Uterus (tissue), 4 donors: ENCODE measurements at places on chromosomes 1 and 21. TPM values are rescaled to one million over a fixed set of nuclear protein-coding genes. Genes with fewer than 3 reads are reported as not detected.

GRCh38 chr1:6121021-6121421 lies 59.1 kb downstream of the CHD5 start:
- DNase-seq: no peak

DNA sequence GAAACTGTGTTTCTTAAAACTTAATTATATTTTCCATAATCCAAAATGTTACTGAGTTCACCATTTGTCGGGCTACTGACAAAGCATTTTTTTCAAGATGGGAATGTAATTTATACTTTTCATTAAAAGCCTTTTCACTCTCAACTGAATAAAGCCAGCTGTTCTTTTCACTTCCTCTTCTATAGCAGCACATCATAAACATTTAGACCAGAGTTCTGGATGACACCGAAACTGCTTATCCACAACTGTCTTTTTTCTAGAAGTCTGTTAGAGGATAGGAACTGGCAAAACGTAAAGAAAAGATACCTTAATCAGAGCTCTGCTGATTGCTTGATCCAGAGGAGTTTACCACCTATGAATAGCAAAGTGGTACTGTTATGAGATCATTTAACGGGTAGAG lies 594.7 kb downstream of the ADGRL2 start:
- no peak for DNase-seq

DNA sequence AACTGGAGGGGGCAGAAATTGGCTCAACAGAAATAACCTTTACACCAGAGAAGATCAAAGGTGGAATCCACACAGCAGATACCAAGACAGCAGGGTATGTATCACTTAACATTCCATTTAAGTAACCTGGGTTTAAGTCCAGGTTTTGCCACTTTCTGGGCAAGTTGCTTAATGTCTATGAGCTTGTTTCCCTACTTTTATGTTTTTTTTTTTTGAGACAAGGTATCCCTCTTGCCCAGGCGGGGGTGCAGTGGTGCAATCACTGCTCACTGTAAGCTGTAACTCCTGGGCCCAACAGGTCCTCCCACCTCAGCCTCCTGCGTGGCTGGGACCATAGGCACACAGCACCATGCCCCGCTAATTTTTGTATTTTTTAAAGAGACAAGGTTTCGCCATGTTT lies 2.2 kb downstream of the RTCA start:
- DNase-seq: no peak

The CFAP141 gene
- not detected for total RNA-seq

DNA sequence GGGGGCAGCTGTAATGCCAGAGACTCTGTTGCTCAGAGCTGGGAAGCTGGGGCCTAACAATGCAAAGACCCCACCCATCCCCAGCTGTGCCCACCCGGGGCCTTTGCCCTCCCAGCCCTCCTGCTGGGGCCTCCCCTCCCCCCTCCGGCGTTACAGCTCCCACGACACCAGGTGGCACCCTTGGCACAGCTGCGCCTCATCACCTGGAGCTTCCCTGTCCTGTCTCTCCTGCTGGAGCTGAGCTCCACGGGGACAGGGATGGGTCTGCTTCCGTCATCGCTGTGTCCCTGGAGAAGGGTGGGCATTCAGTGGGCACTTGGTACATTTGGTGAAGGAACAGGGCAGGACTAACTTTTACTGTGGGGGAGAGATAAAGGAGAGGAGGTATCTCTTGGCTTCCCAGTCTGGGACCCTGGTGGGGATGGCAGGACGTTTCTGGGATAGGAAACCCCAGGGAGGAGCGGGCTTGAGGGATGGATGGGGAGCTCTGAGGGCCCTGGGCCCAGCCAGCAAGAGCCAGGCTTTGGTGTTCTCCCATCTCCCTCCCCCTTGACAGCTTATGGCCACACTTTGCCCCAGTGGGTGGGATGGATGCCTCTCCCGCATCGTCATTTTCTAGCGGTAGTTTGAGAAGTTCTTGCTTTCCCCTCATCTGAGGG lies 453.2 kb downstream of the PTPRU start:
- DNase-seq: no peak

The RHOC gene
- 176 TPM for total RNA-seq

The SPATA46 gene
- not detected for total RNA-seq
